ENCODE measurements at places on chromosomes 4 and X. TPM values are rescaled to one million over a fixed set of nuclear protein-coding genes. Genes with fewer than 3 reads are reported as not detected.

DNA sequence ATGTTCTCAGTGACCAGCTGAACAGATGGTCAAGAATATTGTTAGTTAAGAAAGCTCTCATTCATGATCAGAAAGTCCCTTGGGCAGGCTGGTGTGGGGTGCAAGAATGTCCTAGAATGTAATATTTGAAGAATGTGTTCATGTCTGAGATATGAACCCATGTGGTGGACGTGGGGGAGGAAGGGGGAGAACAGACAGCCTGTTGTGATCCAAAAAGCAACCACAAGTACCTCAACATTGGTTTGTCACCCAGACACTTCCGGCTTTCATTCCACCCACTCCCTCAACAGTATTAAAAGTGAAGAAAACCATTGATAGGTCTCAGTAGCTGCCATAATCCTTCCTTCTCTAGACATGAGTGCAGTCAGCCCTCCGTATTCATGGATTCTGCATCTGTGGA lies 82.2 kb downstream of the MAML3 start:
- no peak for DNase-seq

- DNase-seq = no peak
These were observed 241.2 kb upstream of the CTSO start for GRCh38 chr4:156194896-156195295.

DNA sequence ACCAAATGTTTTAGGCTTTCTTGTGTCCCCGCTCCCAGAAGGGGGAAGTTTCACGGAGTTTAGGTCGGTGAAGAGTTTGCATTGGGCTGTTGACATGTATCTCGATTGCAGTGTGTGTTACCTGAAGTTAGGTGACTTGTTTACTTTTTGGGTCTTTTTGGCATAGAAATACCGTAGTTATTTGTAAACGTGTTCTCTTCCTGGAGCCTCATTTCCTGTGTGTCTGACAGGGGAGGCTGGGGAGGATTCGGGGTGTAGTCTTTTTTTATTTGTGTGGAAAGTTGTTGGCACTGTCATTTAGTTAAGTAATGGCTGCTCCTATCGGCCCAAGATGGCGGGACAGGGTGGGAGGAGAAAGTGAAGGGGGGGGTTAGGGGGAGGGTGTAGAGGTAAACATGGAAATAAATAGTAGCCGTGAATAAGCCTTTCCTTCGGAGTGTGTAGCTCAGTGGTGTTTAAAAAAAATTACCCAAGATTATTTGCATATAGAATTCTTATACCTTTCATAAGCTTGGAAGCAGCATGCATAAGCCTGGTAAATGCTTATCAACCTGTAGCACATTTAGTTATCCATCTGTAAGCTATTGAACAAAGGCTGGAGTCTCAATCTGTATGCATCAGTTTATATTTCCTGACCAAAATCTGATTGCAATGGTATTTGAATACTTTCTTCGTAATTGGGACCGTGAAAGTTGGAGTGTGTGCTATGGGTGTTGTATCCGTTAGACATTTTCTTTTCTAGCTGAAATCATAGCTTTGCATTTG lies 1.6 kb downstream of the KDM6A start:
- DNase-seq = no peak

GRCh38 chrX:129831091-129831885 lies 12.4 kb downstream of the ZDHHC9 start:
- DNase-seq = no peak

SHROOM2 gene
- total RNA-seq = 0.88 TPM

CAPN6 gene
- 5.4 TPM for total RNA-seq

PHOX2B gene
- total RNA-seq = not detected

Data from omental fat pad (tissue), 4 donors.